Kidney epithelial cell (primary cell): ENCODE measurements at places on chromosomes 1 and 21.

DNA sequence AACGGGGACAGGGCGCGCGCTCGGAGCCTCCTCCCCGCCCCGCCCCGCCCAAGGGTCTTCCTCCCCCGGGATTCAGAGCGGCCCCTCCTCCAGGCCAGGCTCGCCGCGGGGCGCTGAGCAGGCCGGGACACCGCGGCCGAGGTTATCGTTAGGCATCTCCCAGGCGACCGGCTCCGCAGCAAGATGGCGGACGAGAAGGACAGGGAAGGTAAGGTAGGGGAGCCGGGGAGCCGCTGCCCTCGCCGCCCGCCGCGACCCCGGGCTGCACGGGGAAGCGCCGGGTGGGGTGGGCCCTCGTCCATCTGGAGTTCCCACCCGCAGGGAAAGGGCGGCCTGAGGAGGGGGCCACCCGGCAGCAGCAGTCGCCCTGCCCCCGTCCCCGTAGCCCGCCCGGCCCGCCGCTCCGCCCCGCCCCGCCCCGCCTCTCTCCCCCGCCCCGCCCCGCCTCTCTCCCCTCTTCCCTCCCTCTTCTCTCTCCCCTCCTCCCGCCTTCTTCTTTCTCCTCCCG, 105.9 kb upstream of the HNRNPU start:
- no peak for DNase-seq

DNA sequence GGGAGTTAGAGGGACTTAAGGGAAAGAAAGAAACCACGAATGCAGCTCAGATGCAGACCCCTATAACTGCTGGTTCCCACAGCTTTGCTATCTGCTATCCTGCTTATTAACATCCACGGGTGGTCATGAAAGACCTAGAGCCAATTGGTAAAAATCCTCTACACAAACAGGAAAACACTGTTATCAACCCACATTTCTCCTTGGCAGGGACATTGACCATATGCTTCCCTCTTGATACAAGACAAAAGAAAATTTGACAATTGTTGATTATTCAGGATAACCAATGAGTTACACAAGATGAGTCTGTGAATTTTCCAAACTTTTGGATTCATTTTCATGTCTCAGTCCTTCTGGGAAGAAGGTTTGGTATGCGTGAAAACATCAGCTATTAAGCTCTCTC, 90.4 kb downstream of the TIAM1 start:
- DNase-seq = no peak

- DNase-seq = no peak
Observed at GRCh38 chr1:23452011-23452411, 27.5 kb upstream of the TCEA3 start.

GRCh38 chr1:62834400-62834961, 50.5 kb downstream of the ATG4C start:
- DNase-seq = no peak

- DNase-seq = no peak
Observed at GRCh38 chr1:143619851-143620250, 351.9 kb downstream of the FAM72C start.

- no peak for DNase-seq
Observed at GRCh38 chr21:17451364-17451891, 61.4 kb upstream of the CXADR start.

DNA sequence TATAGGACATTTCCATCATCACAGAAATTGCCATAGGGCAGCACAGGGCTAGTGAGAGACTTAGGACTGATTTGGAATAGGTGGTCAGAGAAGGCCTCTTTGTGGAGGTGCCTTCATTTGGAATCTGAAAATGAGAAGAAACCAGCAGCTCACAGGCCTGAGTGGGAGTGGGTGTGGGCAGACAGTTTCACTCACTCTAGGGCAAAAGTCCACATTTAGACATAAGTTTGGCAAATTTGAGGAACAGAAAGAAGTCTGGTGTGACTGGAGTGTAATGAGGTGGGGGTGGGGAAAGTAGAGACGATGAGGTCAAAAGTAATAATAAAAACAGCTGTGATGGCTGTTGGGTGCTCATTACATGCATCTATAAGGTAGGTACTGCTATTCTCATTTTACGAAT, 22.4 kb upstream of the BCAR3 start:
- DNase-seq = no peak

- DNase-seq = no peak
Observed at GRCh38 chr1:88695781-88696180, 11.7 kb downstream of the PKN2 start.

DNA sequence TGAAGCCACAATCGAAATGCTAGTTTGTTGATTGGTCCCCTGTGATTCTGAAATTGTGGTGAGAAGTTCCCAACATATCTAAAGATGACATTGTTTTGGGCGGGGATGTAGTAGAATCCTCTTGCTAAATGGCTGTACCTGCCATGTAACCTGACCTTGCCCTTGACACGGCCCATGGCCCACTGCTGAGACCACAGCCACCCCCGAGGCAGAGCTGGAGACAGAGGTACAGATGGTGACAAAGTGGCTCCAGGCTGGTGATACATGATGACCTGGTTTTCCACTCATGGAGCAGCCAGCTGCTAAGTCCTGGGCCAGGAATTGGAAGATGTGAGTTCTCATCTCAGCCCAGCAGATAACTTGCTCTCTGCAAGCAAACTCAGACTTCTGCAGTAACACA, 226.5 kb downstream of the FOXD2 start:
- DNase-seq = no peak

DNA sequence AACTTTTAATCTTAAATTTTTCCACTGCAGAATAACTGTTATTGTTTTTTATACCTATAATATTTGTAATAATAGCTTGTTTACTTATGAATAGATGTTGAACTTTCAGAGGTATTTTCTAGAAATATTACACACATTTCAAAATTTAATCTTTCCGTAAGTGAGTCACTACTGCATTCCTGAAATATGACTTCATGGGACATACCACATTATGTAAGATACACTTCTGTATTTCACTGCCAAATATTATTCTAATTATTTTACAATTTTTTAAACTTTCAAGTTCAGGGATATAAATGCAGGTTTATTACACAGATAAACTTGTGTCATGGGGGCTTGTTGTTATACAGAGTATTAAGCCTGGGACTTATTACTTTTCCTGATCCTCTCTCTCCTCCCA, 2220.5 kb downstream of the NCAM2 start:
- no peak for DNase-seq

DNA sequence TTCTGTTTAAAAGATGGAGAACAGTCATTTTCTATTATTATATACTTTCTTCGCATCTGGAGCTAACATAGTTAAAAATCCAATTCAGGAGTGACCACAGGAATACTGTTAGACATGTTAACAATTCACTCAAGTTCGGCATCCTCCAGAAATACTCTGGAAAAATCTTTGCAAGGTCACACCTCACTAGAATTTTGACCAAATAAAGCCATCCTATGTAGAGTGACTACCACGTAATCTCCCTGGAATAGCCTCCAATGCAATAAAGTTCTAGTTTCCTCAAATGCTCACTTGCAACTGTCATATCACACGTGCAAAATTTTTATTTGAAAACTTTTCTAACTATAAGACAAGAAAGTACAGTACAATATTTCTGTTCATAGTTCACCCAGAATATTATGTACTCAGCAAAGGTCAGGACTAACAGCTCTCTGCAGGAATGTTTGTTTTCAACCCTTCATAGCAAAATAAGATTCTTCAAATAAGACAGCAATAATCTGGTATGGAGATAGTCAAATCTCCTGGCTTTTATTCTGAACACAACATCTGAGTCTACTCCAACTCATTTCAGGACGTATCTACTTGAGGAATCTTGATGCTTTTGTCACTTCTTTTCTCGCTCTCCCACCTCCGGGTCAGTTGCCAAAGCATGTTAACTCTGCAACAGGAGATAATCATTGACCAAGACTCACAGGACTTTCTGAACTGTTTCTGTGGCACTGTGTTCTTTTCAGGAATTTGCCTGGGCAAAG, 82.6 kb downstream of the GDAP2 start:
- no peak for DNase-seq

DNA sequence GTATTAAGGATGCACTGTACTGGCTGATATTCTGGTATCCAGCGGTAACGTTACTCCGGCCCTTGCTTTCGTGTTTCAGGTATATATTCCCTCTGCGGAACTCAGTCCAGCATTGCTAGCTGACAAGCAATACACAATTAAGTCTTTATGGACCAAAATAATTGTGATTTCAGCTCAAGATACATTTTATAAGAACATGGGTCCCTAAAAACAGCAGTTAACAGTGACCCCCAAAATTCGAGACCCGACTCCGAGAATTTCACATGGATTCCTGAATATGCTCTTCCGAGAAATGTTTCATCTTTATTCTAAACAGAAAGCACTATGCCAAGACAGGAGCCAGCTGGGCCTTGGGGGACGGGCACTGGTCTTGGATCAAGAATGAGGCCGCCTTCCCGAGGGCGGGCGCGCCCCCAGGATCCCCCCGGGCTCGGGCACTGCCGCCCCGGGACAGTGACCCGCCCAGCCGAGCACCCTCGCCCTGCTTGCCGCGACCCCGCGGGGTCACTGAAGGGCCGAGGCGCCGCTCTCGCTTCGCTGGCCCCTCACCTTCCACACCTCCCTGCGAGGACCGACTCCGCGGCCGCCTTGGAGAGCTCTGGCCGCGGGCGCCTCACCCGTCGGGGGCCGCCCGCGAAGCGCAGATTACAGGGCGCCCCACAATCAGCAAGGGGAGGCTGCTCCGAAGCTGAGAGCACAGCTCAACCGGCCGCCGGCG, 610 bp downstream of the SCYL3 start:
- DNase-seq = no peak

DNA sequence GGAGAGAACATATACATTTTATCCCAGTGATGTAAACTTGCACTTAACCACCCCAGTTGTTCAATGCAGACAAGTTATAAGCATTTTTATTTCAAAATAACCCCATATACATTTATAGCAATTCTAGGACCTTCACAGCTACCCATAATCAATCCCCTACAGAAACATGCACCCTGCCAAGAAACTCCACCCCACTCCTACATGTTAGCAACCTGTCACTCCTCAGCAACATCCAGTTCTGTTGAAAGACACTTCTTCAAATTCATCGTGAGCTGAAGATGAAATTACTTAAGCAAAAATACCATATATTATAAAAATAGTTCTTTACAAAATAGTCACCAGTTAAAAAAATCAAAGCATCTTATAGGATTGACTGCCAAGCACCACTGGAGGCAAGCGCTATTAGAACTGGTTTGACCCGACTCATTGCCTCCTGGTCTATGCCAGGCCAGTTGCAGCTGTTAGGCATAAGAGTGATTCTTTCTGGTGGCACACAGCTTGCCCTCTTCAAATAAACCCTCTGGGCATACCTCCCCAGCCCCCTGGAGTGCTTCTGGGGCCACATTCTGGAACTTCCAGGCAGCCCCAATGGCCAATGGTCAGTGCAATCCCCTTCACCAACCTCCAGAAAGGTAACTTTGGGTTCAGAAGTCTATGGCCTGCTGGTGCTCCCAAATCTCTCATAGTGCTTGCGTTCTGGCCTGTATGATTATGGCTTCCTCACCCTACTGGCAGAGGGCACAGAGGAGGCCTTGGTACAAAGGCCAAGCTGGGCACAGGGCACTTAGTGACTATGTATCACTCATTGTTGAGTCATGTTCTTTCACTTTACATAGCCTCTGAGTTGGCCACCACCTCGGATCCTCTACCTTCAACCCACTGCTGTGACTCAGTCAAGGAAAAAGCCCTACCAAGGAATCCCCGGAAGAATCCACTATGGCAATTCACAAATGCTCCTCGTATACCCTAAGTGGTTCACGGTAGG, 72.2 kb upstream of the RALGPS2 start:
- no peak for DNase-seq

DNA sequence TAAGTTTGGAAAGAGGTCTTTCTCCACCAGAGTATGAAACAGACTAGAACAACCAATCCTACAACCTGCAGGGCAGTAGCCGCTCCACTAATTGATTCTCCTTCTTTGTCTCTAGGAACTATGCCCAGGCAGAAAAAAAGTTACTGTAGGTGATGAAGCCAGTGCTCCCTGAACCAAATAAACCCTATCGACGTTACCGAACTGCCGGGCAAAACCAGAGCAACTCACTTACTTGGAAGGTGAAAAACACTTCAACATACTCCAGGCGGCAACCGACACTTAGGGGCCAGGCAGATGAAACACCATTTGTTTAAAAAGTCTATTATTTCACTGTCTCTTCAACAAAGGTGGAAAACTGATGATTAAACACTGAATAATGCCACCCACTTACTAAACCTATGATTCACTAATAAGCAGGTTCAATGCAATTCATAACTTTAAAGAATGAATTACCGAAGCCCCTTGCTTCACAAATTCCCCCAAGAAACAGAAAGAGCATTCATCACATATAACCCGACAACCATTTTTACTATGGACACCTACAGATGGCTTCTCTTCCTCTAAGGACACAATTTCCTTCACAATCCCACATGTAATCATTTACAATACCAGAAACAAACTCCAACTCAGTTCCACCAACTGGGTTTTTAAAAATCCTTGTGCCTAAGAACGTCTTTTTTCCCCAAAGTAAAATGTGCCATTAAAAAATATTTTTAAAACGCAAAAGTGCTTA, 1.6 kb downstream of the NRIP1 start:
- no peak for DNase-seq

DNA sequence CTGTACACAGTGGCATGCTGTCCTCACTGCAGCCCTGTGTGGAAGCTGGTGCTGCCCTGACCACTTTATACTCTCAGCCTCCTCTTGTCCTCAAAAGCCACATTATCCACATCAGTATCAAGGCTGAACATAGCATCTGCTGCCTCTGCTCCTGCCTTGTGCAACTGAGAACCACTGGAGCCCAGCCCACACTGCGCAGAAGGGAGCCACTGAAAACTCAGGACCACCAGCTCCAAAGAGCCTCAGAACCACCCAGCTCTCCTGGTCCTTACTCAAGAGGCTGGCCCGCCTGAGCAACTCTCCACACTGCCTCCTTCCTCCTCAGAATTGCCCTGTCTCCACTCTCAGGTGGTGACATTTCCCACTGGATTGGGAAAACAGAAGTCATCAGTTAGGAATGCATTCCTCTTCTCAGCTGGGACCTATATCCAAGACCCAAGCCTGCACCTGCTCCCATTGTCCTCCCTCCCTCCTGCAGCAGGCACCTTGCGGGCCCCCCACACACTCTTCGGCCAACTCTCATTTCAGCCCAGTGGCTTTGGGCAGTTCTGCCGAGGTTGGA, 7.0 kb upstream of the KISS1 start:
- no peak for DNase-seq

GRCh38 chr1:168654198-168654915, 74.6 kb downstream of the DPT start:
- DNase-seq = no peak

DNA sequence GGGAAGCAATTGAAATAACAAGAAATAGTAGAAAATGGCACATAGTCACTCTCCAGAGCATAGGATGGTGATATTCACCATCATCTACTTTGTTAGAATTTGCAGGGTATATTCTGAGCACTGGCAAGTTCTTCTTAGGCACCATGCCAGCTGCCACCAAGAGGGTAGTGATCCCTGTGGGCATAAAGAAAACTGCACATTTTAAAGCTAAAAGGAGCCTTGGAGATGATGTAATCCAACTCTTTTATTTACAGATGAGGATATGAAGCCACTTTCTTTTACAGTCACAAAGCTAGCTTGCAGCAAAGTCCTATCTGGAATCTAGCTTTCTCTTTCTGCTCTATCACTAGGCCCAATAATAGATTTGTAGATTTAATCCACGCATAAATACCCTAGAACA, 69.0 kb downstream of the PTGER3 start:
- DNase-seq = no peak
